Activated CD8-positive, alpha-beta memory T cell treated with anti-CD3 and anti-CD28 coated beads for 1 hour (primary cell): ENCODE measurements at places on chromosomes 1 and 21.

- DNase-seq = no peak
These were observed at the start of gene SYT14 for GRCh38 chr1:209937996-209938959. SYT14 (plus strand) TSS chr1:209938217; CDS start chr1:209938265, 48 bp downstream.

DNA sequence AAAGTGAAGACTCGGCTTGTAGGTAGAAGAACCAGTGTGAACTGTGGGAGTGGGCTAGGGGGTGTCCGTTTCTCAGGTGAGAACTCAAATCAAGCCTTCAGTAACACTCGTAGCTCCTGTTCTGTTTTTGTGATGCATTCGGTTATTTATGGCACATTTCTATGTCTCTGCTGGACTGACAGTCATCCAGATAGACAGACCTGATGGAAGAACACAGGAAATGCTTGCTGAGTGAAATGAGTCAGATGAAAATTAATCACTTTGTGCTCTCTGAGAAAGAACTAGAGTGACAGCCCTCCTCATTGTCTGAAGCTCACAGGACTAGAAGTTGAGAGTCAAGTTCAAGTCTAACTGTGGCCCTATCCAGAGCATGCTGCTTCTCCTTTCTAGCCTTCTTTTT, 360.1 kb upstream of the PLXNA2 start:
- no peak for DNase-seq

DNA sequence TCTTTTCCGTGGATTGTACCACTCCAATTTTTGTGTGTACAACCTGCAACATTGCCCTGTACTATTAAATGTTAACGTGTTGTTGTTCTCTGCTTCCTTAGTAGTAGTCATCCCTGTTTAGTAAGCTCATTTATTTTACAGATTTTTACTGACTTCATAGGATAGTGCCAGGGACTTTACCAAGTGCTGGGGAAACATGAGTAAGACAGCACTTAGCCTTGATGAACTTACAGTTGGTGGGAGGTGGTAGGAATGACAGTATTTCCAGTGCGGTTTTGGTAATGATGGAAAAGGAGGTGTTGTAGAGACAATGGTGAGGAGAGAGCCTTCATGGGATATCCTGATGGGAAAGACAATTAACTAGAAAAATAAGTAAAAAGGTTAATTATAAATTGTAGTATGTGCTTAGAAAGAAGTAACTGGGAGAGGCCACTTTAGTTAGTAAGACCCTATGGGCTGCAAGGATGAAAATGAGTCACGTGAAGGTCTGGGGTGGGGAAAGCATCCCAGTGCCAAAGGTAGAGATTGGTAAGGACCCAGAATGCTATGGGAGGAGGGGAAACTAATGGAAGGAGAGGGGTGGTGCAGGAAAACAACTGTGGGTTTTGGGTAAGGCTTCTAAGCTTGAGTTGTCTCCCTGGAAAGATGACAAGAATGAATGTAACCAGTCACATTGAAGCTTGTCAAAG, 1.7 kb downstream of the RLF start:
- no peak for DNase-seq

- no peak for DNase-seq
These were observed 81.1 kb upstream of the CLDN14 start for GRCh38 chr21:36560933-36561575.

GRCh38 chr1:110183642-110184167, 26.4 kb upstream of the KCNC4 start:
- DNase-seq = no peak

DNA sequence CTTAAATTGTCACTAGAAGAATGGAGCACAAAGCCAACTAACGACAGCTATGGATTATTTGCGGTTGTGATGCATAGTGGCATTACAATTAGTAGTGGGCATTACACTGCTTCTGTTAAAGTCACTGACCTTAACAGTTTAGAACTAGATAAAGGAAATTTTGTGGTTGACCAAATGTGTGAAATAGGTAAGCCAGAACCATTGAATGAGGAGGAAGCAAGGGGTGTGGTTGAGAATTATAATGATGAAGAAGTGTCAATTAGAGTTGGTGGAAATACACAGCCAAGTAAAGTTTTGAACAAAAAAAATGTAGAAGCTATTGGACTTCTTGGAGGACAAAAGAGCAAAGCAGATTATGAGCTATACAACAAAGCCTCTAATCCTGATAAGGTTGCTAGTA, 13.5 kb downstream of the USP1 start:
- no peak for DNase-seq

GRCh38 chr1:175265091-175265490, 72.5 kb upstream of the KIAA0040 start:
- no peak for DNase-seq

DNA sequence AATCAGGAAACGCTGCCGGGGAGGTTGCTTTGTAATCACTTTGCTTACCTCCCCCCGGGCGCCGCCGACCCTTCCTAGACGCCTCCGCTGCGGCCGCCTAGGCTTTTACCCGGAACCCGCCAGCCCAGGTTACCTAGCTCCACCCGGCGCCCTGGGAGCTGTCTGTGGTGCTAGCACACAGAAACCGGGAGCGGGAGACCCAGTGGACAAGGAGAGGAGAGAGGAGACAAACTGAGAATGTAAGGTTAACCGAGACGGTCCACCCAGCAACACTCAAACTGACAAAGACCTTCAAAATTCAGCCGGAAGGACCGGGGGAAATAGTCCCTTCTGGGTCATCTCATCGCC, 9.8 kb downstream of the BARHL2 start:
- DNase-seq = no peak

DNA sequence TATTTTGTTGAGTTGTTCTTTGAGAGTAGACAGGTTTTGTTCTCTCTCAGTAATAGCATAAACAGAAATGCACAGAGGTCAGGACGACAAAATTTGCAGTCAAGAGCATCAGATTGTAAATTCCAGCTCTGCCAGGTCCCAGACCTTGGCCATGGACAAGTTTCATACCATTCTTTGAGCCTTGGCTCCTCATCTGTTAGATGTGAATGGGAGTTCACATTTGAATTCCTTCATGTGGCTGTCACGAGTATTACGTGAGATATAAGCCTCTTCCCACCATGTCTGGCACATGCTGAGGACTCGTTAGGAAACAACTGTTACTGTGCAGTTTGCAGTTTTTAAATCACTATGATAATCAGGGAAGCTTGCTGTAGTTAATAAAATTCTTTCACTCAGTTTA, 93.2 kb upstream of the KCTD3 start:
- DNase-seq = no peak
